Foreskin fibroblast (primary cell): ENCODE measurements at places on chromosomes 4 and X.

GRCh38 chr4:123092586-123092985 is 170.2 kb upstream of the NUDT6 start:
- DNase-seq, result no peak

DNA sequence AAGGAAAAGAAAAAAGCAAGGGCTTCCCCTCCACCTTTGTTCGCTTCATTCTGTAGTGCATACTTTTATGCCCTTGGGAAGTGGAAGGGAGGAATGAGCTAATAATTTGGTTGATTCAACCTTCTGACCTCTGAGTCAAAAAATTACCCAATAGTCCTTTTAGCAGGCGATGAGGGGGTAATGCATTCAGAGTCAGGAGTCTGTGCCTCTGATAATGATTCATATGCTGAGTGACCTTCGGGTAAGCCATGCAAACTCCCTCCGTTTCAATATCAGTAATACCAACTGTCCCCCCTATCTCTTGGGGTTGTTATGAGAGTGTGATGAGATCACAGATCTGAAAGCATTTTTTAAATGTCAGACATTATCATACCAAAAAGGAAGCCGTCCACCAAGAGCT is 41.6 kb upstream of the ACSL4 start:
- DNase-seq, result peak; percentile 84

DNA sequence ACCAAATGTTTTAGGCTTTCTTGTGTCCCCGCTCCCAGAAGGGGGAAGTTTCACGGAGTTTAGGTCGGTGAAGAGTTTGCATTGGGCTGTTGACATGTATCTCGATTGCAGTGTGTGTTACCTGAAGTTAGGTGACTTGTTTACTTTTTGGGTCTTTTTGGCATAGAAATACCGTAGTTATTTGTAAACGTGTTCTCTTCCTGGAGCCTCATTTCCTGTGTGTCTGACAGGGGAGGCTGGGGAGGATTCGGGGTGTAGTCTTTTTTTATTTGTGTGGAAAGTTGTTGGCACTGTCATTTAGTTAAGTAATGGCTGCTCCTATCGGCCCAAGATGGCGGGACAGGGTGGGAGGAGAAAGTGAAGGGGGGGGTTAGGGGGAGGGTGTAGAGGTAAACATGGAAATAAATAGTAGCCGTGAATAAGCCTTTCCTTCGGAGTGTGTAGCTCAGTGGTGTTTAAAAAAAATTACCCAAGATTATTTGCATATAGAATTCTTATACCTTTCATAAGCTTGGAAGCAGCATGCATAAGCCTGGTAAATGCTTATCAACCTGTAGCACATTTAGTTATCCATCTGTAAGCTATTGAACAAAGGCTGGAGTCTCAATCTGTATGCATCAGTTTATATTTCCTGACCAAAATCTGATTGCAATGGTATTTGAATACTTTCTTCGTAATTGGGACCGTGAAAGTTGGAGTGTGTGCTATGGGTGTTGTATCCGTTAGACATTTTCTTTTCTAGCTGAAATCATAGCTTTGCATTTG is 1.6 kb downstream of the KDM6A start:
- DNase-seq, result peak; percentile 62

DNA sequence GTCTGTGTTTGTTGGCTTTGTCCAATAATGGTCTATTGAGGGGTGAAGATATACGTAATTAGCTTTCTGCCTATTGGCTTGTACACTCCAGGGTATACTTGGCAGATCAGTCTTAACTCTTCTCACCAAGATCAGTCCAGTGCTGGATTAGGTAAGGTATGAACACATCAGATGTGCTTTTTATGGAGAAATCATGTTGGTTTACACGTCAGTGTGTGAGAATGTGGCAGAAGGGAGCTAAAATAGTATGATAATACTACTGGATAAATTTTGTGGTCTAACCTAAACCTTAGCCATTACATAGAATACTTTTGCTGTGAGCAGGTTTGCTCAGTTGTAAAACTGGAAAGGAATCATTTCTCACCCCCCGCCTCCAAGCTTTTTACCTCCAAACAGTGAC is 4.2 kb downstream of the PDHA1 start:
- no peak for DNase-seq

GRCh38 chrX:150769408-150769807 is 76.2 kb downstream of the MTMR1 start:
- no peak for DNase-seq

GRCh38 chrX:71454222-71454621 is 78.7 kb upstream of the OGT start:
- peak; percentile 1 for DNase-seq

DNA sequence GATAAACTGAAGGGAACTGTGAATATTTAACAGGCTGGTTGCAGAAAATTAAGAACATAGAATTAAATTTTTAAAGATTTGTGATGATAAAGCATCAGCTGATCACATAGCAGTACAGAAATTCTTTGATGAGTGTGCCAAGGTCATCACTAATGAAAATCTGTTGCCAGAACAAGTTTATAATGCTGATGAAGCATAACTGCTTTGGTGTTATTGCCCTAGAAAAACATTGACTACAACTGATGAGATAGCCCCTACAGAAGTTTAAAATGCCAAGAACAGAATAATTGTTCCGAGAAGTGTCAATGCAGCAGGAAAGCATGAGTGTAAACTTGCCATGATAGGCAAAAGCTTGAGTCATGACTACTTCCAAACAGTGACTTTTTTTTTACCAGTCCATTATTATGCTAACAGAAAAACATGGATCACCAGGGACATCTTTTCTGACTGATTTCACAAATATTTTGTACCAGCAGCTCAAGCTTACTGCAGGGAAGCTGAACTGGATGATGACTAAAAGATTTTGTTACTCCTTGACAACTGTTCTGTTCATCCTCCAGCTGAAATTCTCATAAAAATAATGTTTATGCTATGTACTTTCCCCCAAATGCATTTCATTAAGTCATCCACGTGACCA is 1136.6 kb downstream of the FAT4 start:
- DNase-seq, result peak; percentile 70

GRCh38 chrX:17596546-17597205 is 140.6 kb upstream of the SCML1 start:
- no peak for DNase-seq

DNA sequence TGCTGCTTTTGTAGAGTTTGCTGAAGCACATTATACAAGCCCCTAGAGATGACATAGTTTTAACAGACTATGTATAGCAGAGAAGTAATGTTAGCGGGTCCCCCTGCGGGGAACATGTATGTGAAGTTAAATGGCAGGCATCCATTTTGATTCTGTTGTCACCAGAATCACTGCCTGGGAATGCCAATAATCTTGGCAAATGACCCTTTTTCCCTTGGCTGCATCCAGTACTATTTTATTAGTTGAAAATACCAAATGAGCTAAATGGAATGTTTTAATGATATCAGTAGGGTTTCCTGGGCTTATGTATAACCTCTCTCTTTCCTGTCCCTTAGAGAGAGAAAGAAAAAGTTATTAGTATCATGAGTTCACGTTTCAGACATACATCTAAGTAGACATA is 93.6 kb downstream of the LIMCH1 start:
- DNase-seq, result no peak

DNA sequence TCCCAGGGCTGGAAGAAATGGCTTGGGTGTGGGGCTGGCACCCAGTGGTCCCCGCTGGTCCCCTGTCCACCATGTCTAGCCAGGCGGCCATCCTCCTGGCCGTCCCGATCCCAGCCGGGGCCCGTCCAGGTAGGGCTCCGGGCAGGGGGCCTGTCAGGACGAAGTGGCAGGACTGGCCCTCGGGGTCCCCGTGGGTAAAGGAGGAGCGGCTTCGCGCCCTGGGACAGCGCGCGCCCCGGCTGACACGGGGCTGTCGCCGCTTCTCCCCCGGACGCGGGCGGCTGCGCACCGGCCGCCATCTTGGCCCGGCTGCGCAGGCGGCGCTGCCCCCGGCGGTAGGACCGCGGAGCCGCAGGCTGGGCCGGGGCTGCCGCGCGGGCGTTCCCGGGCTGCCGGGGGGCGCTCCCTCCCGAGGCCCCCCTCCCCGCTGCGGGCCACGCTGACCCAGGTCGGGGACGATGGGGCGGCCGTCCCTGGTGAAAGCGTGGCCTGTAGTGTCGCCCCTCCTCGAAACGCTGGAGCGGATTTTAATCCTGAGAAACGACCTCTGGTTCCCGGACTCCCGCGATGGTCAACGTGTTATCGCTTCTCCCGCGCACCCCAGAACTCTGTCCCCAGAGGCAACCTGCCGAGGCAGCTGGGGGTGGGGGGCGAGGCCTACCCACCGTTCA is 60.4 kb upstream of the BCOR start:
- peak; percentile 63 for DNase-seq

GRCh38 chrX:17608888-17609287 is 128.4 kb upstream of the SCML1 start:
- no peak for DNase-seq

- no peak for DNase-seq
Measured at GRCh38 chrX:110293658-110294057, 24.2 kb downstream of the AMMECR1 start.

DNA sequence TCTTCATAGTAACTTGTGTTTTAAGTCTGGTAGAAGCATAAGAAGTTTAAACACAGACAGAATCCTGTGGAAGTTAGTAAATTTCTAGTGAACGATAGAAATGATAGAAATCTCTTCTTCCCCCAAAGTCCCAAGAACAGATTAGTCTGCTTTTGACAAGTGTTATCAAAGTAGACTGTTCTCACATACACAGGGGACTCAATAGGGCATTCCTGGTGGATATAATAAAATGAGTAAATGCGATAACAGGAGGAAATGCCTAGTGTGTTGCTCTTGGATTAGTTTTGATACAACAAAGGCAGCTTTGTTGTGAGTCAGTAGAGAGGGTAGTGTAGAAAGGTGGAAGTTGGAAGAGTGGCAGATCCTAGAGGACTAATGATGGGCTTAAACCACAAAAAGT is 43.5 kb downstream of the CLCN3 start:
- DNase-seq, result no peak

- DNase-seq, result no peak
Measured at GRCh38 chr4:160414496-160414895, 1311.6 kb downstream of the RAPGEF2 start.

DNA sequence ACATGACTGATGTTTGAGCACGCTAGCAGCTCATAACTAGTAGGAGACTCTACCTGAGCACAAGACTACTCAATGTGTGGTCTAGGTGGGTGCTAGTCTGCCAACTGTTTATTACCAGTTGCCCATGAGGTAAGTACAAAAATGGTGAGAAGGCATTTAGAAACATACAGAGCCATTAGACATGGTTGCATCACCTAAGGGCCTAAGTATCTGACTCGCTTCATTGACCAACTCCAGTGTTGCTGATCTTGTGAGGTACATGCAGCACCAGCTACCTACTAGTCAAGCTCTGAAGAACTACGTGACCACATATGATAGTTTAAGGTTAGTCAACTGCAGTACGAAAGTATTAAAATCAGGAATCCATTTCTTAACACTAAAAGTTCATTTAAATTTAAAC is 39.9 kb downstream of the APBB2 start:
- no peak for DNase-seq

DNA sequence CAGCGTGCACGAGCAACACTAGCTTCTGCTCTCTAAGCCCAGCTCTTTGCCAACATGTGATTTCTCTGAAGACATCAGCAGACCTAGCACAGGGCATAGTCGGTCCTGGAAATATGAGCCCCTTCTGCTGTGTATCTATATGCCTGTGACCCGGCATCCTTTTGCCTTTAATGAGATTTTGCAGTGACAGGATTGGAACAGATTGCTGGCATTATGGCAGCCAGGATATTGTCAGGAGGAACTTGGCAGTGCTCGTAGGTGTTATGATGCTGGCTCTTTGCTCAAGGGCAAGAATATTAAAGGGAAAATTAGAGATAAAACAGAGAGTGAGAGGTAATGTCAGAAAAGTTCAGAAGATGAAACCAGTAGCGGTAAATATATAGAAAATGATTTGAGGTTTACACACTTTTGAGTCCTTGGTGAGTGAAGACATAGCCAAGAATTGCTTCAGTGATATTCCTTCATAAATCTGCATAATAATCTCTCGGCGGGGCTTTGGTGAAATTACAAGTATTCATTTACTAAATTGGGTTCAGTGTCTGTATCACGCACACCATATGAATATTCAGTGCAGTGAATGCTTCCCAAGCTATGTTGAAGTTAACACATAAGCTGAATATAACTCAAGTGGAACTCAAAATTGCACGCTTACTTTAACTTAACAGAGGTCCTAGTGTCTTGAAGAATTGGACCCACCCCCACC is 502.1 kb upstream of the NR3C2 start:
- no peak for DNase-seq

DNA sequence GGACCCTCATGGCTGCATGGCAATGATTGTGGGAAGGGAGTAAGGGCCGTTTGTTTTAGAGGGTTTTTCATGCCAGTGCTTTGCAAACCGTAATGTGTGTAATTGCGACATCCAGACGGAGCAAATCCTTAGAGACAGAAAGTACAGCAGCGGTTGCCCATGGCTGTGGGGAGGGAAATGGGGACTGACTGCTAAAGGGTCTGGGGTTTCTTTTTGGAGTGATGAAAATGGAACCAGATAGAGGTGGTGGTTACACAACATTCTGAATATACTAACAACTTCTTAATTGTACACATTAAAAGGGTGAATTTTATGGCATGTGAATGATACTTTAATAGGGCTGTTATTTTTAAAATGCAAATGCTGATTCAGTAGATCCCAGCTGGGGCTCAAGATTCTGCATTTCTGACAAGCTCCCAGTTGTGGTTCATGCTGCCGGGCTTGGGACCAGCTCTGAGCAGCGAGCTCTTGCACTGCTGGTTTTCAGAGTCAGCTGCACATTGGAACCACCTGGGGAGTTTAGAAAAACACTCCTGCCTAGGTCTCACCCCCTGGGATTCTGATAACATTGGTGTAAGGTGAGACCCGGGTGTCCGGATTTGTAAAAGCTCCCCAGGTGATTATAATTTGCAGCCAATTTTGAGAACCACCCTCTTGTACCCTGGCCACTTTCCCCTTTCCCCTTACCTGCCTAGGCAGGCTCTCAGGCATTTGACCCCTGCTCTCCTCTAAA is 47.7 kb downstream of the PRPS1 start:
- no peak for DNase-seq

GRCh38 chr4:112377171-112377570 is 80.0 kb downstream of the ALPK1 start:
- no peak for DNase-seq

GRCh38 chr4:123893011-123893981 is 496.7 kb downstream of the SPRY1 start:
- DNase-seq, result peak; percentile 63

GRCh38 chrX:20354505-20354904 is 87.8 kb upstream of the RPS6KA3 start:
- DNase-seq, result no peak

GRCh38 chr4:10727140-10727880 is 42.7 kb upstream of the CLNK start:
- DNase-seq, result no peak

GRCh38 chr4:89334311-89334710 is 26.7 kb upstream of the GPRIN3 start:
- DNase-seq, result no peak

- DNase-seq, result no peak
Measured at GRCh38 chrX:120302434-120302833, 8.8 kb downstream of the TMEM255A start.

- DNase-seq, result peak; percentile 80
Measured at GRCh38 chr4:112910109-112910736, 139.2 kb upstream of the ANK2 start.

GRCh38 chrX:40266490-40267333 is 169.0 kb upstream of the BCOR start:
- peak; percentile 85 for DNase-seq

GRCh38 chr4:52841682-52842456 is 20.2 kb upstream of the RASL11B start:
- no peak for DNase-seq
